ENCODE measurements at places on chromosomes 2 and 18. TPM values are rescaled to one million over a fixed set of nuclear protein-coding genes. Genes with fewer than 3 reads are reported as not detected.
A peak's percentile ranks its signal among the peaks of the same experiment; 100 is the strongest.

The FZD7 gene
- 0.35 TPM for total RNA-seq

The NT5DC4 gene
- not detected for total RNA-seq

The IFIH1 gene
- total RNA-seq = 7.3 TPM

The ANKRD30B gene
- total RNA-seq = not detected

The RAB17 gene
- 1.6 TPM for total RNA-seq

The FOXI3 gene
- total RNA-seq = not detected

DNA sequence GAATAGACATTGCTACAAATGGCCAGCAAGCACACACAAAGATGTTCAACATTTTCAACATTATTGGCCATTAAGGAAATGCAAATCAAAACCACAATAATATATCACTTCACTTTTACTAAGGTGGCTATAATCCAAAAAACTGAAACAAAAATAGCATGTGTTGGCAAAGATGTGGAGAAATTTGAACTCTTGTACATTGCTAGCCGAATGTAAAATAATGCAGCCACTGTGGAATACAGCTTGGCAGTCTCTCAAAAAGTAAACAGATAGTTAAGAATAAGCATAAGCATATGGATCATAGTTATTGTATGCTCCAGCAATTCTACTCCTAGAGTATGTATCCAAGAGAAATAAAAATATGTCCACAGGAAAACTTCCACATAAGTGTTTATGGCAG, 192.5 kb downstream of the EN1 start:
- DNase-seq = no peak

- no peak for DNase-seq
These were observed 655.1 kb upstream of the RAB6C start for GRCh38 chr2:129324349-129324748.

- no peak for DNase-seq
These were observed 55.9 kb upstream of the SP3 start for GRCh38 chr2:174020926-174021662.

DNA sequence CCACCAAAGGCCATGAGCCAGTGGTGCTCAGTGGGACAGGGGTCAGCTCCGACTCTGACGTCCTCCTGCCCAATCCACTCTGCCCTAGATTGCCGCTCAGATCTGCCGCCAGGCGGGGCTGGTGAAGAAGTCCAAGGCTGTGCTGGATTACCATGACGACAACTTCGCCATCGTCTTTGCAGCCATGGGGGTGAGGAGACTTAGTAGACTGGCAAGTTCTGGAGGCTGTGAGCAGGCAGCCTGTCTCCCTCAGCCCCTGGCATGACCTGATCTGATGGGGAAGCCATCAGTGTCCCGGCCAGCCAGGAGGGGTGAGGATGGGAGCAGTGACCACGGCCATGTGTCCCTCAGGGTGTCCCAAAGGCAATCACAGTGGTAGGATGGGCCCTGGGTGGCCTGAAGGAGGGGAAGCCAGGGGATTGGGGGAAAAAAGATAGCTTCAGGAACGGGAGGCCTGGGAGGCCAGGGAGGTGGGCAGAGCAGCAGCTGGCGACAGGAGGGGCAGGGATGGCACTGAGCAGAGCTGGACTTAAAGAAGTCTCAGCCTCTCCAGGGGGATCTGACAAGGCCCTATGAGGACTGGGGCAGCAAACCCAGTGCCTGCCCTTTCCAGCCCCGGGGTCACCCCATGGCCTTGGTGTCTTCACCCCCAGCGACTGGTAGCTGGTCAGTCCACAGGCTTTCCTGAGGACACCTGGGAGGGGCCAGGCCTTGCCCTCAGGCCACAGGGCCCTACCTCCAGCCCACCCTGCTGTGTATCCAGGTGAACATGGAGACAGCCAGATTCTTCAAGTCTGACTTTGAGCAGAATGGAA, 17.4 kb upstream of the ANKRD53 start:
- DNase-seq = no peak

GRCh38 chr2:137813176-137813575, 151.1 kb upstream of the HNMT start:
- no peak for DNase-seq

DNA sequence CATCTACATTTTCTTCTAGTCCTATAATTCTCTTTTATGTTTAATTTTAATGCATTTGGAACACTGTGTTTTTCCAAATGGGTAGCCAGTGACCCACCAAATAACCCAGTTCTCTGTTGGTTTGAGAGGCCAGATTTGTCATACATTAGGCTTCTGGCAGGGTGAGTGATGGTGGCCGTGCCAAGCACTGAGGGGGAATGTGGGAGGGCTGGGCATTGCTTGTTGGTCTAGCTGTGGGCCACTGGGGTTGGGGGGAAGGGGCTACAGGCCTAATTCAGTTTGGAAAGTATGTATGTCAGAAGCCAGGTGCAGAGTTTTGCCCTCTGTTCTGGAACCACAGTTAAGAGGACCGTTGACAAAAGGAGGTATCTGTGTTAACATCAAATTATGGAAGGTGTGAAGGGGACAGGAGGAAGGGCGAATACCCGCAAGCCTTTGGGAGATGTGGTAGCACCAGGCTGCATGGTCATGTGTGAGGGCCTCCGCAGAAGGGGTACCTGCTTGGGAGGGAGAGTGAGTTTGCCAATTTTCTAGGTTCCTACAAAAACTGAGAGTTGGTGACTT, 38.1 kb upstream of the SCLY start:
- DNase-seq = no peak

- DNase-seq = no peak
These were observed 22.5 kb upstream of the POLE4 start for GRCh38 chr2:74935975-74936391.

GRCh38 chr2:29691391-29691950, 229.9 kb downstream of the ALK start:
- no peak for DNase-seq

GRCh38 chr2:208985644-208986043, 438.2 kb upstream of the MAP2 start:
- DNase-seq = no peak

DNA sequence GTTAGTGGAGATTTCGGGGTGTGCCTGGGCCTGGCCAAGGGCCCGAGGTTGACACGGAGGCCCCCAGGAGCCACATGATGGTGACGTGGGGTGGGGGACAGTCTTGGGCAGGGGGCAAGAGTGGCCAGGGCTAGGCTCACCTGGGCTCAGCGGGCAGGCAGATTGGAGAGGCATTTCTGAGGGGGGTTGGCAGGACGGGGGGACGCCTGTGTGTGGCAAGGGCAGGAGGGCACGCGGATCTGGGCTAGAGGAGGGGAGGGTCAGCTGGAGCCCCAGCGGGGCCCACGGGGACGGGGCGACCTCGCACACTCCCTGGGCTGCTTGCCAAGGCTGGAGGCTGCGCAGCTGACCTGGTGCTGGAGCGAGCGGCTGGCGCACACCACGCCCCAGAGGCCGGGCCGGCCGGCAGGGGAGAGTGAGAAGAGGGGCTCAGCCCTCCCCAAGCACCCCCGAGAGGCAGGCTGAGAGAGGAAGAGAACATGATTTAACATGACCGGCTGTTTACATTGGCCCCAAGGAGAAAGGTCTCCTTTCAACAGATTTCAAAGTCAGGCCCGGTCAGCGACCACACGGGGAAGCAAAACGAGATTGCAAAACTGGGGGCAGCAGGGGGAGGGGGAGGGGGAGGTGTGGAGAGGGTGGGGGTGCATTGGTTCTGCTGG, 38.0 kb upstream of the SNED1 start:
- DNase-seq = no peak

- no peak for DNase-seq
These were observed 50.3 kb upstream of the B3GNT2 start for GRCh38 chr2:62145478-62146100.

GRCh38 chr2:35347561-35347960, 1008.0 kb upstream of the CRIM1 start:
- no peak for DNase-seq

DNA sequence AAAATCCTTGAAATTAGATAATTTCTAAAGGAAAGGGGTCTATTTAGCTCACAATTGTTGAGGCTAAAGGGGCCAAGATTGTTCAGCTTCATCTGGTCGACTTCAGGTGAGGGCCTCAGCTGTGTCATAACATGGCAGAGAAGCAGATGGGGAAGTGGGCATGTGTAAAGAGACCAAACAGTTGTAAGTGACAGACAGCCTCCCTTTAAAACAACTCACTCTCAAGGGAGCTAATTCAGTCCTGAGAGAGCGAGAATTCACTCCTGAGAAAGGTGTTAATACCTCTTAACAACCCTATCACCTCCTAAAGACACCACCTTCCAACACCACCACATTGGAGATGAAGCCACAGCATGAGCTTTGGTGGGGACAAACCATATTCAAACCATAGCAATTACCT, 62.4 kb downstream of the KCMF1 start:
- no peak for DNase-seq

- peak; percentile 81 for DNase-seq
These were observed 37.8 kb upstream of the CCDC150 start for GRCh38 chr2:196601430-196602306.

DNA sequence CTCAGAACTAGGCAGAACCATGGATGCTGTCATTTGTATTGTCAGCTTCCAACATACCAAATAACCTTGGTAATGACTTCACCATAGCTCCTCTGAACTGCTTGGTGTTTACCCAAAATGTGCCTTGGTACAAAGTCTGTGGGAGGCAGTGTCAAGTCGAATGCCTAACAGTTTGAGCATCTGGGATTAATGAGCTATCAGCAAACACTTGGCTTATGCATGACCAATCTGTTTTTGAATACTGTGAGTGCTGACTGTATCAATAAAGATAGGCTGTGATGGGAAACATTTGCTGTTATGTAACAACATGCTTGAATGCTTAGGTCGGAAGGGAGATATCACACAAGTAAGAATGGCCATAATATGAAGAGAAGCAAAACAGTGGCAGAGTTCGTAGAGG, 455.4 kb downstream of the CMPK2 start:
- DNase-seq = no peak
